ENCODE measurements at places on chromosomes 13 and 19.

- no peak for DNase-seq
Observed at GRCh38 chr13:62524498-62524897, 1108.8 kb upstream of the PCDH20 start.

GRCh38 chr19:49691243-49692146 is 579 bp downstream of the CPT1C start:
- DNase-seq = peak; percentile 83

GRCh38 chr13:37715606-37716015 is 117.0 kb upstream of the POSTN start:
- DNase-seq = peak; percentile 79

- DNase-seq = no peak
Observed at GRCh38 chr19:9566729-9567128, 17.6 kb downstream of the ZNF121 start.

DNA sequence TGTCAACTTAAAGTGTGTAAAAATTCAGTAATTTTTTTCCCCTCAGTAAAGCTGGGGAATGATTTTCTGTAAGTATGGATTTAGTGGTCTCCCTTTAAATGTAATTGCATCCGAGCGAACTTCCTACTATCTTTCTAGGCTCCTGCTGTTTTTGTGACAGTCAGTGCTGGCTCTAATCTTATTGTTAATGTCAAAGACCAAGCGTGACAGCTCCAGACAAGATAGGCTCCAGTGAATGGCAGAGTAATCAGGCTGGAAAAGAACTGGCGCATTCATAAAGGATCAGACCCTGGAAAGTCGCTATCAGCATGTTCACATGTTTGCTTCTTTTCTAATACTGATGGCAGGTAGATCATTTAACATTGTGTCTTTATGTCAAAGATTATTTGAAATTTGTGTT is 908.0 kb upstream of the ATXN8OS start:
- DNase-seq = no peak

GRCh38 chr13:35198613-35199200 is 256.6 kb downstream of the NBEA start:
- no peak for DNase-seq

- DNase-seq = no peak
Observed at GRCh38 chr19:58569943-58570670, 3.0 kb downstream of the MZF1 start.

DNA sequence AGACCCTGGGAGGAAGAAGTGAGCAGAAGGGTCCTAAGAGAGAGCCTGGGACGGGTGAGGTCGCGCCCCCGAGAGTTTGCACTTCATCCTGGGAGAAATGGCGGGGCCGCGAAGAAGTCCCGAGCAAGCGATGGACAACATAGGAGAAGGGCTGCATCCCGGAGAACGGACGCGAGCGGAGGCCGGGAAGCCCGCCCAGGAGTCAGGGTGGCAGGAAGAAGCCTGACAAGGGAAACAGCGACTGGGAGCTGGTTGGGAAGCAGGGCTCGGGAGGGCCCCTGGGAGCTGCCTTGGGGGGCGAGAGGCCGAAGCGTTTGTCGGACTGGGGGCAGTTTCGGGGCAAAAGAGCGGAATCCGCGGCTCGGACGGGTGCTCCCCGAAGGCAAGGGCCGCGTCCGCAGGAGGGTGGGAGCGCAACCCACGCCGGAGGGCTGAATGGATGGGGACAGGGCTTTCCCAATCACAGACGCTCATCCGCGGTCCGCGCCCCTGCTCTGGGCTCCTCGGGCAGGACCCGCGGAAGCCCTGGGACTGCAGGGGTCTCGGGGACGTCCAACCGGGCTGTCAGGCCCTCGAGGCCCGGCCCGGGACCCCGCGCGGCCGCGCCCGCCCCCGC is 469 bp downstream of the ABHD17A start:
- no peak for DNase-seq

DNA sequence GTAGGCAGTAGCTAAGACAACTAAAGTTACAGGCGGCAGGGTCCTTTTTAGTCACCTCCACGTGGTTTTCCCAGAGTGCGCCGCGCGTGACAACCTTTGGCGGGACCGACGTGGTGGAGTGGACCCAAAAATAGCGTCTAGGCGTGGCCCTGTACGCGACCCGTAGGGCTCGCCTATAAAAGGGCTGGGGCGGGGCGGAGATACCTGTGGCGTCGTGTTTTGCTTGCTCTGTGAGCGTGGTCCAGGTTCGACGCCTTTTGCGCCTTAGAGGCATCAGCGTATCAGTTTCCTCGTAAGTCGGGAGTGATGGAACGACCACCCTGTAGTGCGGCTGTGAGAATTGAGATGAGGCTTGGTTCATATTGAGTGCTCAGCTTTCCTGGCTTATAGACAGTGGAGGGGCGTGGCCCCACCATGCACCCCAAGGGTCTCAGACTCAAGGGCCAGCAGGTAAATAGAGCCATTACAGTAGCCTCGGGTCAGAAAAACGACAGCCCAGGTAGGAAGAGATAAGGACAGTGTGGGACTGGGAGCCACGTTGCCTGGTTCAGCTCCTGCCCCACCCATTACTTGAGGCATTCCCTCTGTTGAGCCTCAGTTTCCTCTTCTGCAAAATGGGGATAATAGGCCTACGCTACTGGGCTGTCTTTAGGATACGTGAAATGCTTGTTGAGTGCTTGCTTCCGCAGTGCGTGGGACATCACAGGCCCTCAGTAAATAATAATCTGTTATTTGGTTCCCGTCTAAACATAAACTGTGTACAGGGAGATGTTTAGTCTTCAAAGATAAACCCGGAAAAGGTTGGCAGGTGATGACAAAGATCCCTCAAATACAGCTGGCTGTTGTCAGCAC is 693 bp upstream of the TMED1 start:
- DNase-seq = peak; percentile 90

- no peak for DNase-seq
Observed at GRCh38 chr19:38701455-38702063, 42.7 kb downstream of the CAPN12 start.

- DNase-seq = peak; percentile 94
Observed at GRCh38 chr19:47253467-47253881, 2.9 kb upstream of the CCDC9 start.

DNA sequence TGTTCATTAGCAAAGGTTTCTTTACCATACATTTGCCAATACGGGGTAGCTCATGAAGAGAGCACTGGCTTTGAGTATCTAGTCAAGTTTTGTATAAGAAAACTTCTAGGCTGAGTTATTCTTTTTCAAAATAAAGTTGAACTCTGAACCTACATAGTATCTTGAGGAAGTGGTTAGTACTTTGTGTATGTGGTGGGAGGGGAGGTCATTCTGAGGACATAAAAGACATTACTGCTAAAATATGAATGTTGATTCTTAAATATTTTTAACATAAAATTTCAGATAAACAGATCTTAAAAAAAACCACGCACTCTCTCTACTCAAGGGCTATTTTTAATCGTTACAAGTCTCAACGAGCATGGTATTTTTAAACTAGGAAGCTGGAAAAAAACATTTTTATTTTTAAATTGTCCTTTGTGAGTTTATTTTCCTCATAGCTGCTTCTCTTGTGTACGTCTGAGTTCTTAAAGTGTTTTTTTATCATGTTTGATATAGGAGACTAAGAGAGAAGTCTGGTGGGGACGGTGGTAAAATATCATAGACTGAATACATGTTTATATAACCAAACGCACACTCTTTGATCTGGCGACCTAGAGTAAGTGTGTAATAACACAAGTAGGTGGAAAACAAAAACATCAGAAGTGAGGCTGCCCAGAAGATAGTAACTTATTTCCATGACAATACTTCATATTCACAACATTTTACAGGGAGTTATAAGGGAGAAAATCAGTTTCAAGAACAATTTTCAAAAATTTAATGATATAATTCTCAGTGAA is 118.0 kb upstream of the POSTN start:
- peak; percentile 9 for DNase-seq

DNA sequence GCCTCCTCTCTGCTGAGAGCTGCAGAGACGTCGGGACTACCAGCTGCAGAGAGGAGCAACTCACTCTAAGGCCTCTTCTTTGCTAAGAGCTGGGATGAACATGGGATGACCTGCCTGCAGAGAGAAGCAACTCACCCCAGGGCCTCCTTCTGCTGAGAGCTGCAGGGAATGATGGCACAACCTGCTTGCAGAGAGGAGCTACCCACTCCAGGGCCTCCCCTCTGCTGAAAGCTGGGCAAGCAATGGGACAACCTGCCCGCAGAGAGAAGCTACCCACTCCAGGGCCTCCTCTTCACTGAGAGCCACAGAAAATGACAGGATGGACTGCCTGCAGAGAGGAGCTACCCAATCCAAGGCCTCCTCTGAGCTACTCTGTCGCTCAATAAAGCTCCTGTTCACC is 6.9 kb upstream of the MLLT1 start:
- DNase-seq = no peak

GRCh38 chr19:48540110-48540509 is 11.9 kb upstream of the SULT2B1 start:
- DNase-seq = no peak

GRCh38 chr19:1038978-1039645 is 795 bp upstream of the ABCA7 start:
- peak; percentile 32 for DNase-seq

DNA sequence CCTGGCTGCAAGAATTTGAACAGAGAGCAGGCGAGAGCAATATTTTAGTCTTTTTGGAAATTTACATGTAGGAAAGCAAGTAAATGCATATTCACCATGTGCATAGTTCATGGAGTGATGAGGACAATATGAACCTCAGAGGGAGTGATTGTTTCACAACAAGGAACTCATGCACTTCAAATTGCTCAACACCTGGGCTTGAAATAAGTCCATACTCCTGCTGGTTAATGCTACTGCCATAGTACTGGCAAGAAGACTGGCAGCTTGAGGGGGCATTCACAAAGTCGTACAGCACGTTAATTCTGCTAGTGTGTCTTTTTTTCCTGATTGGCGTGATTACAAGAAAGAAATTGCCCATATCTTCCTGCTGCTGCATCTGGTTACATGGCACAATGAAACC is 267.6 kb downstream of the PCDH17 start:
- no peak for DNase-seq

- no peak for DNase-seq
Observed at GRCh38 chr13:51978796-51979556, 32.3 kb downstream of the ATP7B start.

- DNase-seq = no peak
Observed at GRCh38 chr19:6802336-6803035, 30.0 kb downstream of the VAV1 start.

GRCh38 chr13:111401755-111402154 is 81.3 kb downstream of the TEX29 start:
- DNase-seq = no peak

DNA sequence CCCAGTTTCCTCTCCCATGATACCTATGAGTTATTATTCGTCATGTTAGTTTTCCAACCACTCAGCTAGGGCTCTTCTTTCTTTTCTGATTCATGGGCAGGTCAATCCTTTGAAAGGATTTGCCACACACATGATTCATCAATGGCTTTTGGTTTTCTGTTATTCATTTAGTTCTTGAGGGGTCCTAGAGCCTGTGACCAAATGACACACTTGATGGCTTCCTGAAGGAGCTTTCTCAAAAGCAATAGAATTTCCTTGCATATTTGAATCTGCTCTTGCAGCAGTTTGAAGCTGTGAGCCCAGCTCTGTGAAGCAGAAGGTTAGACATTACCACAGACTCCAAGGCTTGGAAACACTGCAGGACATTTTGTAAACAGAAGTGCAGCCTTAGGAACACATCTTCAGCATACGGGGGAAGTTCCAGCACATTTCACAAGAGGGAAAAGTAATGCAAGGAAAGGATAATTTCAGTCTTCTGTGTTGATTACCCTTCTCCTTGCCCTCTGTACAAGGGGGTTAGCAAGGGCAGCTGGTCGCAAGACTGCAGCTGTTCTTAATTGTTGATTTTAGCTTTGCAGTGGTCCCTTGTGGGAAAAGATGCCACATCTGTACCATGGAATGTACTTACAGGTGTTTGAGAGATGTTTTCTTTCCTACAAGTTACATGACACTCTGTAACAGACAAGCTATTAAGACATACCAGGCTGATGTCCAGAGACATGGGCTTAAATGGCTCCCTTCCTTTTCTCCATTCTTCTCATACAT is 338.6 kb downstream of the KCNRG start:
- DNase-seq = peak; percentile 77

DNA sequence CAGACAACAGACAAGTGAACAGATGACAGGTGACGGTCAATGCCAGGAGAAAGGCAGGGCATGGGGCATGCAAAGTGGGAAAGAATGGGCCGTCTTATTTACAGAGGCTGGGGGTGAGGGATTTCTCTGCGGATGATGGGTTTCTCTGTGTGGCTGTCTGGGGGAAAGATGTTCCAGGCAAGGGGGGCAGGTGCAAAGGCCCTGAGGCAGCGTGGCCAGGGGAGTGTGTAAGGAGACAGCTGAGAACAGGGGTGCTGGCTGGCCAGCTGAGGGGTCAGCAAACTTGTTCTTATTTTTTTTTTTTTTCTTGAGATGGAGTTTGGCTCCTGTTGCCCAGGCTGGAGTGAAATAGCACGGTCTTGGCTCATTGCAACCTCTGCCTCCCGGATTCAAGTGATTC is 21.8 kb upstream of the RANBP3 start:
- no peak for DNase-seq

GRCh38 chr13:44908266-44908665 is 81.0 kb downstream of the NUFIP1 start:
- DNase-seq = no peak

- DNase-seq = no peak
Observed at GRCh38 chr13:26412936-26413716, 144.4 kb upstream of the WASF3 start.

DNA sequence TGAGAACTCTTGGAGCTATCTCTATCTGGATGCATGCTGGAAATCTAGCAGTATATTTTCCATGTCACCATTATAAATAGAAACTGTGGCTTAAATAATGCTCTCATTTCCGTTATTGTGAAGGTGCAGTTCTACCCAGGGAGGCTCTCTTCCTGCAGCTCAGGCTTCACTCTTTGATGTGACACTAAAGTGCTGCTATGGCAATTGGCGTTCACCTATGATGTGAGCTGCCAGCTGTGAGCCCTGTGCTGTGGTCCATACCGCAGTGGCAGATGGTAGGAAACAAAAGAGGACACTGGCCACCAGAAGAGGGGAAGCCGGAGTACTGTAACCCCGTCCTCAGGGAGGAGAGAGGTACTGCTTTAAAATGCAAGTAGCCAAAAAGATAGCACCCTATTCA is 40.6 kb upstream of the ZNF681 start:
- DNase-seq = no peak

DNA sequence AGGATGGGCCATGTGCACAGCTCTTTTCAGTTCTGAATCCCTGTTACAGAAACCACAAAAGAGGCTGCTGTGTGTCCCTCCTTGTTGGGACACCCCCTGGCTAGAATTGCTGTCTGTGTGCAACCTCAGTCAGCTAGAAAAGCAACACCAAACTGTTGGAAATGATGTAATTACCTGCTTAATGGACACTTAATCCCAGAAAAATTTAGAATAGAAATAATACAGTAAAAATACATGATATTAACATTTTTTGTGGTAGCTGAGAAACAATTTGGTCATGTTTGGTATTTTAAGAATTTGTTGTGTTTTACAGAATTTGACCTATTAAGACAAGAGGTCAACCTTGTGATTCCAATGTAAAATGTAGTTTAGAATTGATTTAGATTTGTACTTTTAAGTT is 46.8 kb downstream of the FAM124A start:
- peak; percentile 58 for DNase-seq

Data from fibroblast of skin of right quadriceps (primary cell).